LNCaP clone FGC (cell line): ENCODE measurements at places on chromosomes 1 and 21.
A peak's percentile ranks its signal among the peaks of the same experiment; 100 is the strongest.

DNA sequence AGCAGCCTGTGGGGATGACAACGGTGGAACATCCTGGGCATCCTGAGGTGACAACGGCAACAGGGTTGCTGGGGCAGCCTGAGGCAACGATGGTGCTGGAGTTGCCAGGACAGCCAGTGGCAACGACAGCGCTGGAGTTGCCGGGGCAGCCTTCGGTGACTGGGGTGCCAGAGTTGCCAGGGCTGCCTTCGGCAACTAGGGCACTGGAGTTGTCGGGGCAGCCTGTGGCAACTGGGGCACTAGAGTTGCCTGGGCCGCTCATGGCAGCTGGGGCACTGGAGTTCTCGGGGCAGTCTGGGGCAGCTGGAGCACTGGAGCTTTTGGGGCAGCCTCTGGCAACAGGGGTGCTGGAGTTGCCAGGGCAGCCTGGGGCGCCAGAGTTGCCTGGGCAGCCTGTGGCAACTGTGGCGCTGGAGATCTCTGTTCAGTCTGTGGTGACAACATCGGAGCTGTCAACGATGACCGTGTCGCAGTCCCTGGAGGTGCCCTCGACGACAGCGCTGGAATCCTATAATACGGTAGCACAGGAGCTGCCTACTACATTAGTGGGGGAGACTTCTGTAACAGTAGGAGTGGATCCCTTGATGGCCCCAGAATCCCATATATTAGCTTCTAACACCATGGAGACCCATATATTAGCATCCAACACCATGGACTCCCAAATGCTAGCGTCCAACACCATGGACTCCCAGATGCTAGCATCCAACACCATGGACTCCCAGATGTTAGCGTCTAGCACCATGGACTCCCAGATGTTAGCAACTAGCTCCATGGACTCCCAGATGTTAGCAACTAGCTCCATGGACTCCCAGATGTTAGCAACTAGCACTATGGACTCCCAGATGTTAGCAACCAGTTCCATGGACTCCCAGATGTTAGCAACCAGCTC lies 8.2 kb downstream of the SON start:
- no peak for DNase-seq

GRCh38 chr1:201391651-201392511 lies 7.2 kb downstream of the LAD1 start:
- no peak for DNase-seq

DNA sequence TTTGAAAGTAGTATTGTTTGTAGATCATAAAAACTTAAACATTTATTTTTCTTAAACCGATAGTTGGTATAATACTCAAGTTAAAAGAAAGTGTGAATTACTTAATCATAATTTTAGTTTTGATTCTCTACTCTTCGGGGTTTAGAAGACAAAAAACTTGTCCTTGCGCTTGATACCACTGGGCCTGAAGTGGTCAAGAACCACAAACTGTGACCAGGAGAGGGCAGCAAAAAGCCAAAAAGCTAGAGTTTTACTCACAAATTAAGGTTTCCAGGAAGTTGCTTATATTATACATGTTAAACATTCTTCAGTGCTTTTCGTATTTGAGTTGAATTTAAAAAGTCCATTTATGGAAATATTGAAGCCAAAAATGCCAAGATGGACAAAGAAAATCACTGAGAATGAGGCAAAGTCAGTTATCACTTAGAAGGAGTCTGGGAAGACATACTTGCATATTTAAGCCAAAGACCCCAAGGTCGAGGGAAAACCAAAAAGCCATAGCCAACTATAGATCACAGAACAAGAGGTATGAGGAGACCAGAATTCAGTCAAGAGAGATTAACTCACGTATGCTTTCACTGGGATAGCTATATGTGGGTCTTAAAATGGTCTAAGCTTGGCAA lies 34.2 kb downstream of the EFCAB7 start:
- no peak for DNase-seq

- no peak for DNase-seq
Measured at GRCh38 chr1:37288900-37289299, 185.5 kb upstream of the ZC3H12A start.

GRCh38 chr1:77571642-77572041 lies 110.8 kb downstream of the ZZZ3 start:
- no peak for DNase-seq

GRCh38 chr1:234963180-234963903 lies 165.3 kb downstream of the TOMM20 start:
- no peak for DNase-seq

DNA sequence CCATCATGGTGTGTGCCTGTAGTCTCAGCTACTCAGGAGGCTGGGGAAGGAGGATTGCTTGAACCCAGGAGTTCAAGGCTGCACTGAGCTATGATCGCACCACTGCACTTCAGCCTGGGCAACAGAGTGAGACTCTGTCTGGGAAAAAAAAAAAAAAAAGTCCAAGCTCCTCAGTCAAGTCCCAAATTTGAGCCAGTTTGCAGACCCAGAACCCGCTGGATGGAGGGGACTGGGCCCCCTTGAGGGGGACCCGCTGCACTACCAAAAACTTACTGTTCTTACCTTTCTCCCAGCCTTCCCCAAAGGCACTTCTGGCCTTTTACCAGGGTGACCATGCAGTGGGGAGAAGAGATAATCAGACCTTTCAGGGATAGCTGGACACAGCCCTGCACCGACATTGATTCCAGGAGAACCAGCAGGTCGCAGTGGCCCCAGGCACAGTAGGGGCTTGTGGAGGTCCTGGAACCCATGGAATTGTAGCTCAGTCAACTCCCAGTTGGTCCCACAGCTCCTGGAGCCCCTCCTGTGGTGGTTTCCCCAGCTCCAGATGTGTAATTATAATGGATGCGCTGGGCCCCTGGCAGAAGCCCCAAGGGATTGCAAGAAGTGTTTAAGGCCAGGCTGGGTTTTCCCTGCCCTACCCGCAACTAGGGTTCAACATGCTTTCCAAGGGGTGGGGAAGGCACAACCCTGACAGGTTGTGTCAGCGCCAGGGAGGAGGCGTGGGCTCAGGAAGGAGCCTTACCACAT lies 4.1 kb upstream of the WNT9A start:
- no peak for DNase-seq

- DNase-seq: no peak
Measured at GRCh38 chr1:159207774-159208173, 3.1 kb downstream of the ACKR1 start.

GRCh38 chr1:217554849-217555248 lies 76.0 kb downstream of the GPATCH2 start:
- no peak for DNase-seq

- DNase-seq: no peak
Measured at GRCh38 chr1:57079454-57080157, 113.8 kb upstream of the C8B start.

DNA sequence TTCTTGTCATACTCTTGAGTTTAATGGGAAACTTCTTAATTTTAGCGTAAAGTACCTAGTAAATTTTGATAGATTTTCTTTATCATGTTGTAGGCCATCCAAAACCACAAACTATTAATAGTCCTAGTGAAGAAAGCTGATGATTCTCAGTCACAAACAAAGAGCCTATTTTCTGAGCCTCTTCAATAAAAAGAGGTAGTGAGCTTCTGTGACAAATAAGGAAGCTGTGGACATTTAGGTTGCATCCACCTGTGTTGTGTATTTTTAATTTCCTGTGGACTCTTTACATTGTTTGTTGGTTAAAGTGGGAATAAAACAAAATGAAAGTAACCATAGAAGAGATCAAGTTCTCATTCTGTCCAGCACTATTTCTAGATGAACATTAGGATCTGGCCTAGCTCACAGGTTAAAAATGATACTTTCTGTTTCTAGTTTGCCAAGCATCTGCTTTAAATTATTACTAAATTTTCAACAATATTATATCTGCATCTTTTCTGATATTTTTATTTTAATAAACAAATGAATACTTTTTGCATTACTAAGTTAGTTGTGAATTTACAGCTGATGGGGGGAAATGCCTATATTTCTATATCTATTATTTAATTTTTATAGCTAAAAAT lies 702.2 kb upstream of the ADGRL4 start:
- DNase-seq: no peak

GRCh38 chr21:40381111-40381510 lies 465.8 kb downstream of the DSCAM start:
- DNase-seq: no peak

- no peak for DNase-seq
Measured at GRCh38 chr1:89600451-89601224, 32.3 kb upstream of the LRRC8C start.

- DNase-seq: no peak
Measured at GRCh38 chr1:44318097-44319088, 36.7 kb downstream of the ERI3 start.

DNA sequence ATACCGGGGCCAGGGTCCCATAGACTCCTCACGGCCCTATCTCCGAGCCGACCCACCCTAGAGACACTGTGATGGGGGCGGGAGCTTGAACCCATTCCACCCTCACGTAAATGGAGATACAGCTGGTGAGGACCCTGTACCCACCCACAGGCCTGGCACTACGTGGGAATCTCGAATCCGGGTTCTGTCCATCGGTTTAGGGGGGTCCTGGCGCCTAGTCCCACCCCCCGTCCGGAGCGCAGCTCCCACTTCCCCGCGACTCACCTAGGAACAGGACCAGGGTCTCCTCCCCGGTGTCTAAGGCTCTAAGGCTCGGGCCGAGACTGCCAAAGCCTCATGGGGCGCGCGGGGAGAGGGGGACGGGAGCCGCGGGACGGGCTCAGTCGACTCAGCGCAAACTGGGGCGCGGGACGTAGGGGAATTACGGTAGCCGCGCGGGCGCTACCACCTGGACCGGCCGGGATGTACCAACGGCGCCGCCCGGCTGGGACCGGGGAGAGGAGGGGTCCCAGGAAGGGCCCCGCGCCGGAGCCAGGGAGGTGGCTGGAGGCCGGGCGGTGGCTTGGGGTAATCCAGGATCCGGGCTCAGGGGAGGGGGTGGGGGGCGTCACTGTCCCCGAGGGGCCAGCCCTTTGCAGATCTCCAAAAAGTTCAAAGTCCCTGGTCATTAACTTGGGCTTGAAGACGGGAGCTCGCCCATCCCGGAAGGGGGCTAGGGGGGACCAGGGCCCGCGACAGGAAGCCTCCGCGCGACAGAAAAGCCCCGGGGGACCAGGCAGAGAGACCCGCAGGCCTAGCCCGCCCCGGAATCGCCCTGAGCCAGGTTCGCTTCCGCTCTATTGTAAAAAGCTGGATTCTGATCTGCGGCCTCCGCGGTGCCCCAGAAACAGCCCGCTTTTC lies 1.0 kb downstream of the PLEKHG5 start:
- DNase-seq: peak; percentile 19

- no peak for DNase-seq
Measured at GRCh38 chr21:17598437-17598836, 14.3 kb downstream of the BTG3 start.

DNA sequence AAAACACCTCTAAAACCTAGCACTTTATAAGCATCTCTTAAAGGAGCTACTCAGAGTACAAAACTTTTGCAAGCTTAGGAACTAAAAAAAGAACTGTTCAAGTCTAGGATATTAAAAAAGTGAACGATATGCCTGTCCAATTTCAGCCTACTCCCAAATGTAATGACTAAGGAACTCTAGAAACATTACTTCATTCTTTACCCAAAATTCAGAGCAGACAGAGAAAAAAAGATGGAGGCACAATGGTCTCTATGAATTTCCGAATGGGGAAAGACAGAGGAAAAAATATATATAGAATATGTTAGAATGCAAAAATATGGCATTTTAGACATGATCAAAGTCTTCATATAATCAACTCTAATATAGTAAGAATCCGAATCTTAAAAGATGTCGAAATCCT lies 61.2 kb downstream of the TP53BP2 start:
- DNase-seq: no peak

DNA sequence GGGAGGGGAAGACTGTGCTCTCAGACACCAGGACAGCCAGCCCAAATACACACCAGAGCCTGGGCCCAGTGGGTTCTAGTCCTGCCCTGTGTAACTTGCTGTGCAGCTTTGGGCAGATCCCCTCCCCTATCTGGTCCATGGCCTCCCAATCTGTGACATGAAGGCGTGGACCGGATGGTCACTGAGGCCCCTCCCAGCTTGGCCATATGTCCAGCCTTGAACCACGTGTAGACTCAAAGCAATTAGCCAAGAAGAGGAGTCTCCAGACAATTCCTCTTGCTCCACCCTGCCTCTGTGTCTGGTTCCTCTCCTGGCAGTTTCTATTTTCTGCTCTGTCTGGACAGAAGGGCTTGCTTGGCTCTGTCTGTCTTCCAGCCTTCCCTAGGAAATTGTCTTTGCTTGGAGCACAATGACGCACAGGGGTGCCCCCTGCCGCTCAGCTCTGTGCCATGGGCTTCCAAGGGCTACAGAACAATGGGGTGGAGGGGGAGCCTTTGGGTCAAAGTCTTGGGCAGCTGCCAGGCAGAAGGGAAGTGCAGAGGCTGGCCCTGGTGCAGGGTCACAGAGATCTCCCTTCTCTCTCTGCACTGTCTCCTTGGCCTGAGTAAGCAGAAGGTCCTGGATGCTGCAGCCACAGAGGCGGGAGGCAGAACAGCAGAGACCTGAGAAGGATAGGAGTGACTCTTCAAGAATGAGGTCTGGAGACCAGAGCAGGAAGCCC lies 66.1 kb downstream of the TENT5C start:
- DNase-seq: no peak

DNA sequence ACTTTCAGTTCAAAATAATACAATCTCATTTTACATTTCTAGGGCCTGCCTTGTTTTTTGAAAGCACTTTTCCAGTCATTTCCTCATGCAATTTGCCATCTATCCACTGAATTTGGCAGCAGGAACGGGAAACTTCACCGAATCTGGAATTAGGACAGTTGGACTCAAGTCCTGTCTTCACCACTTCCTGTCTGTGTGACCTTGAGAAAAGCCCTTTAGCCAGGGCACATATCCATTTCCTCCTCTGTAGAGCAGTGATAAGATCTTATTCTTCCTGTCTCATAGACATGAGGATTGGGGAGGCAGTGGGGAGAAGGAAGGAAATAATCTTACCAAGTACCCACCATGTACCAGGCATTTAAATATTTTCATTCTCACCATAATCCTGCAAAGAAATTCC lies 12.0 kb downstream of the VAV3 start:
- no peak for DNase-seq

DNA sequence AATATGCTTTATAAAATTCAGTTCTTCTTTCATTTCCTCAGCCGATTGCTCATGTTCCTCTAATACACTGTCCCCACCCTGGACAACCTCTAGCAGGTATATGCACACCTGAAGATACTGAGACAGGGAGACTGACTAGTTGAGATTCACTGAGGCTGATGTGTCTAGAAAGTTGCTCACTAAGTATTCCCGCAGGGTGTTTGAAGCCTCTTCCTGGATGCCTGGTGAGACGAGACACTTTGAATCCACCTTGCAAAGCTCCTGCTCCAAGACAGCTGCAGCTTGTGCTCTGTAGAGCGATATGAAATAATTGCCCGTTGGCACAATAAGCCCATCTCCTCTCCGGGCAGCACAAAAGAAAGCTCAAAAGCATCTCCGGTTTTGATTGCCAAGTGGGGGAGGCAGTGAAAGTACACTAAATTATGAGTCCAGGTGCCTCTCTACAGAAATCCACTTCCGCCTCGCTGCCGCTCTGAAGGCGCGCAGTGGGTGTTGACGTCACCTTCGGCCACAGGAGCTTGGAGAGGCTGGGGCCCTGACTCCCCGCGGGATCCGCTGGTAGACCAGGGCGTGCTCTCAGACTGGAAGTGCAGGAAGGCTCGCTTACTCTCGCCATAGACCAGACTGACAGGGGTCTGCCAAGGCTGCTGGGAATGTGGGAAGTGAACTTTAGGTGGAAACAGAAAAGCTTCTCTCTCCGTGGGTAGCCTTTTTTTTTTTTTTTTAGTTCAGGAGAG lies 46.3 kb downstream of the GPA33 start:
- DNase-seq: no peak

- DNase-seq: no peak
Measured at GRCh38 chr1:89286549-89287180, 14.0 kb upstream of the GBP5 start.
